ENCODE measurements at places on chromosomes 1 and 21. TPM values are rescaled to one million over a fixed set of nuclear protein-coding genes. Genes with fewer than 3 reads are reported as not detected.

Gene NPR1
- total RNA-seq, result 50.6 TPM

Gene ARTN
- not detected for total RNA-seq

Gene DIO1
- total RNA-seq, result not detected

Gene DAB1
- under 0.01 TPM for total RNA-seq

Gene RCSD1
- total RNA-seq, result 21.4 TPM

DNA sequence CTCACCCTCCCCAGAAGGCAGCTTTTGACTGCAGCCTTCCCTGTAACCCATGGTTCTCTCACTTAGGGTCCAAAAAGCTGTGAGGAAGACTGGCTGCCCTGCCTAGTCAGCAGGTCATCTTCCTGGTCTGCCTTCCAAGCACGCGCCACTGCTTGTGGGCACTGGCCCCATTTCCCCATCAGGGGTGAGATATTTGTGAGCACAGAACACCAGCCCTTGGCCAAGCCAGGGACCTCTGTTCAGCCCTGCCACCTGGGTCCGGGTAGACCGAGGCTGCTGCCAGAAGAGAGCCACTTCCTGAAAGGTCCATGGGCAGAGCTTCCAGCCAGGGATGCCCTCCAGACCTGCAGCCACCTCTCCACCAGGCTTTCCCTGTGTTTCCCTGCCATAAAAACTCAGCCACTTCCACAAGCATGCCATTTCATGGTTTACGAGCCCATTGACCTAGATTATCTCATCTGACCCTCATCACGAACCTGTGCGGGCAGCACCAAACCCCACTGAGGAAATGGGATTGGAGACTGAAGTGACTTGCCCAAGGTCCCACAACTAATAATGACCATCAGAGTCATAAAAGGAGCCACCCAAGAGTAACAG, 40.5 kb downstream of the GLIS1 start:
- no peak for DNase-seq

DNA sequence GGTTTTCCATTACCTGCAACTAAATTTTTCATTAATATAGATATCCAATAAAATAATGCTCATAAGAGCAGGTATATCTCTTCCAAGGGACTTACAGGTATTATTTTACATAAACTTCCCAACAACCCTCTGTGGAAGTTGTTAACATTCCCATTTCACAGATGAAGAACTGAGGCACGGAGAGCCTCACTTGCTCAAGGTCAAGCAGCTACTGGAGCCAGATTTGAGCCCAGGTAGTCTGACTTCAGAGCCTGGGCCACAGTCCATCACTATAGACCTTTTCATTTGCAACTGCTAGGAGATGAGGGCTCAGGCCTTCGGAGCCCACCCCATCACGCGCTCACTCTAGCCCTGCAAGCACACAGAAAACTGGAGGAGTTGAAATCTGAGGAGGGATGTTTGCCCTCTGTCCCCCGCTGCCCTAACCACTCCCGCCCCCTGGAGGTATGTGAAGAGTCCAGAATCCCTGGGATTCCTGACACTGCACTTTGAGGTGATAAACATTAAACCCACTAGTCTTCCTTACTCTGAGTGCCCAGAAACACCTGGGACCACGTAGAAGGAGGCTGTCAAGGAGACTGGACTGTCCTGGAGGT, 11.7 kb upstream of the ALPL start:
- DNase-seq, result no peak

Data from dermis microvascular lymphatic vessel endothelial cell (primary cell).